CD8-positive, alpha-beta T cell (primary cell): ENCODE measurements at places on chromosomes 3 and 15.
A peak's percentile ranks its signal among the peaks of the same experiment; 100 is the strongest.

DNA sequence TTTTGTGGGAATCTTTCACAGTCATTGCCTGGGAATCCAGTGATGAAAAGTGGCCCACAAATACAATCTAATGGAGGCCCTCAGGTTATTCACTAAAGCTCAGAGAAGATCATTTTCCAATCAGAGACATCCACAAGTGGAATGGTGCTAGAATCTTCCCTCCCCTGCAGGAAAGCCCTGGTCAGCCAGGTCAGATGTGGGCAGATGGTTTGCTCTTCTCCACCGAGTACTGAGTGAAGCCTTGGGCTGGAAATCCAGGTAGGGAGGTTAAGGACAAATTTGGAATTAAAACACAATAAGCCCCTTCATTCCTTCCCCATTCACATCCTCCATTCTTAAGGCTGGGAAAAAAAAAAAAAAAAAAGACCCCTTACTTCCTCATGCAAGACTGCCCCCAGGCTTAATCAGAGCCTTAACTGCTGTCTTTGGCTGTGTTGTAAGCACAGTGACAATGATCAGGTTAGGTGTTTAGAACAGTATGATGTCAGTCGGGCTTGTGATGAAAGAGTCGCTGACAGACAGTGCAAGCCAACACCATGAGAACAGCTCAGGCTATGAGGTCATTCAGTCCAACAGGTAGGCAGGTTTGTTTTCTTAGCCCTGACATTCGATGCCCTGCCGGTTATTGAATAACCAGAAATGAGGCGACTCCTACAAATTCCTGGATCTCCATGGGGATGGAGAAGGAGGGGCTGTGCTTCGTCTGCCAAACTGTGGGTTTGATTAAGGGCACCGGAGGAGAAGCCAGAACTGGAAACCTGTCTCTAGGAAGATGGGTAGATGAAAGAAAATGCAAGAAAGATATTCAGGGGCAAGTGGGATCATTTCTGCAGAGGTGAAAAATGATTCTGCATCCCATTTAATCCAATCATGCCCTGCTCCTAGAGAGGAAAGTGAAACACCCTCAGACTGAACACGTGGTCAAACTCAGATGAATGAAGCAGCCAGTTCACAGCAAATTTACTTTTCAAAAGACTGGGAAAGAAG lies 23.5 kb upstream of the HES1 start:
- DNase-seq = no peak

DNA sequence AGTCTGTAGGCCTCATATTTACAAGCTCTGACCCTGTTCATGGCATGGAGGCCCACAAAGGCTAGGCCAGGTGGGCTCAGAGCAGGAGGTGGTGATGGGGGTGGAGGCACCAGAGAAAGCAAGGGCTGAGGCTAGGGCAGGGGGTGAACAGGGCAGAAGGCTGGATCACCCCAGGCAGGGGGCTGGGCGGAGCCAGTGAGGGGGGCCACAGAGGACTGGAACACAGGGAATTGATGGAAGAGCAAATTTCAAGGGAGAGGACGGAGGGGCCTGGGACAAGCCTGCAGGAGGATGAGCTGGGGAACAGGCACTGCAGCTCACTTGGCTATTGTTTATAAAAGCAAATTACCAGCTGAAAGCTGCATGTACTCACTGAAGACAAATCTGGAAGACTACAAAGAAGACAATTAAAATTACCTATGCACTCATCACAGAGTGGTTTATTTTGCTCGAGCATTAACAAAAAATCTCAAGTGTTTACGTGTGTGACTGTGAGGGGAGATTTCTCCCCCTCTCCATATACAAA lies 11.0 kb downstream of the TNFAIP8L3 start:
- DNase-seq = no peak

- DNase-seq = no peak
Observed at GRCh38 chr15:74982183-74982582, 13.2 kb upstream of the SCAMP5 start.

DNA sequence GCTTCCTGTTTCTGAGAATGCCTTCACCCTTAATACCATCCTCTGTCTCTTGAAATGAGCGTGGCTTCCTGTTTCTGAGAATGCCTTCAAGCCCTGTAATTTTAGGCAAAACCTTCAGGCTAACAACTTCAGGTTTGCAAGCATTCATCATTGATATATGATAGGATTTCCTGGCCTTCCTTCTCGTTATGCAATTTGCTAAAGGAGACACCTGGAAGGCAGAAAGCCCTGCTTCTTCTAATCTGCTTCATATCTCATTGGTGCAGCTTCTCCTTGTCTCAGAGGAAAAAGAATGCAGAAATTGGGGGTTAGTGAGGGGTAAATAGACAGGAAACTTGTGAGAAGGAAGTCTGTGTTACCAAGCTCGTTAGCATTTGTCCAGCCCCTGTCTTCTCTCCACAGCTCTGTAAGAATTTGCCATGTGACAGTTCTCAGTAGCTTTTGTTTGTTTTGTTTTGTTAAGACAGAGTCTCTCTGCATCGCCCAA lies 7.3 kb downstream of the ARL6IP5 start:
- DNase-seq = no peak

DNA sequence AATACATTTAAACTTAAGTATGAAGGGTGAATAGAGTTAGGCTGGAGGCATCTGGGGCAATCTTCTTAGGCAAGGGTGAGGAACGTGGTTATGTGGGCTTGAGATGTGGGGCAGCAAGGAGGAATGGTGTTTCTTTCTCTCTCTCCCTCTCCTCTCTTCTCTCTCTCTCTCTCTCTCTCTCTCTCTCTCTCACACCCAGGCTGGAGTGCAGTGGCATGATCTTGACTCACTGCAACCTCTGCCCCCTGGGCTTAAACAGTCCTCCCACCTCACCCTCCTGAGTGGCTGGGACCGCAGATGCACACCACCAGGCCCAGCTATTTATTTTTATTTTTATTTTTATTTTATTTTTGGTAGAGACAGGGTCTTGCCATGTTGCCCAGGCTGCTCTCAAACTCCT lies 4.0 kb upstream of the MGA start:
- no peak for DNase-seq

GRCh38 chr3:194040516-194041273 lies 95.3 kb upstream of the HES1 start:
- no peak for DNase-seq

- DNase-seq = peak; percentile 77
Observed at GRCh38 chr3:15405448-15406050, 21.8 kb downstream of the METTL6 start.

DNA sequence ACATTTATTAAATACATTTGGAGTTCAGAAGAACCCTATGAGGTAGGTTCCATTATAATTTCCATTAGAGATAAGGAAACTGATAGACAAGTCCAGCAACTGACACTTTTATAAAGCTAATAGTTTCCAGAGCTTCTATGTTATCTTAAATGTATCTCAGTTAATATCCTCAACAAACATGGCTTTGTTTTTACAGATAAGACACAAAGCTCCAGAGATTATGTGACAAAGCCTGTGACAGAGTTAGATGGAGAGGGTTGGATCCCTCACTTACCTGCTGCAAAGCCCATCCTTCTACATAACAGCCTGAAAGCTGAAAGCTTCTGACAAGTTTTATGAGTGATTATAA lies 473 bp upstream of the COMMD2 start:
- no peak for DNase-seq
